ENCODE measurements at places on chromosomes 2 and 18.

- DNase-seq = no peak
Measured at GRCh38 chr18:78803104-78803503, 176.5 kb upstream of the SALL3 start.

DNA sequence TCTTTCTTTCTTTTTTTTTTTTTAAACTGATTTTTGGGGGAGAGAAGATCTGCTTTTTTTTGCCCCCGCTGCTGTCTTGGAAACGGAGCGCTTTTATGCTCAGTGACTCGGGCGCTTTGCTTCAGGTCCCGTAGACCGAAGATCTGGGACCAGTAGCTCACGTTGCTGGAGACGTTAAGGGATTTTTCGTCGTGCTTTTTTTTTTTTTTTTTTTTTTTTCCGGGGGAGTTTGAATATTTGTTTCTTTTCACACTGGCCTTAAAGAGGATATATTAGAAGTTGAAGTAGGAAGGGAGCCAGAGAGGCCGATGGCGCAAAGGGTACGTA lies 587 bp downstream of the MEIS1 start:
- DNase-seq = no peak

DNA sequence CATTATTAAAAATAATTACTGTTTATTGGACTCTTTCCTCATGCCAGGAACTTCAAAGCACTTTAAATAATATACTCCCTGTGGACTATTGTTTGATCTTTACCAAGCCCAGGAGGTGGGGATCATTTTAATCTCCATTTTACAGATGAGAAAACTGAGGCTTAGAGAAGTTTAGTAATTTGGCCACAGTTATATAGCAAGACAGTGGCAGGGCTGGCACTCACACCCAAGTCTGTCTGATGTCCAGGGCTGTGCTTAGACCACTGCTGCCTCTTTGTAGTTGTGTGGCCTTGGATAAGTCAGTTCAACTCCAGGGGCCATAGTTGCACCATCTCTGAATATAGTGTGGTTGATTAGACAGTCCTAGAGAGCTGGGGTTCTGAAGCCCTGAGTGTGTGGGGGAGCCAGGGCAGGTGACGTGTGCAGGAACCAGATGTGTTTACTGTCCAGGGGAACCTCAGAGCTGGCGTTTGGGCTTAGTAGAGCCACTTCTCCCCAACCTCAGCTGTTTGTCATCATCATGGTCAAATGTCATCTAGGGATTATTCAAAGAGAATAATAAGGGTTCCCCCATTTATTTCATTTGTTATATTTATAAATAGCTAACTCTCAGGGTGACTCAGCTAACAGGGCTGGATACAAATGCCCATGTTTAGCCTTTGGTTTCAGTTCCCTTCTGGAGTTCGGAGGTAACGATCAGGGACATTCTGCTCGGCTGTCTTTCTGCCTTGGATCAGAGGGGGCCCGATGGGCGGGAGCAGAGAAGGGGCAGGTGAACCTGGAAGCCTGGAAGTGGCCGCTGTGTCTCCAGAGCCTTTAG lies 68.0 kb downstream of the BOLA3 start:
- DNase-seq = no peak

DNA sequence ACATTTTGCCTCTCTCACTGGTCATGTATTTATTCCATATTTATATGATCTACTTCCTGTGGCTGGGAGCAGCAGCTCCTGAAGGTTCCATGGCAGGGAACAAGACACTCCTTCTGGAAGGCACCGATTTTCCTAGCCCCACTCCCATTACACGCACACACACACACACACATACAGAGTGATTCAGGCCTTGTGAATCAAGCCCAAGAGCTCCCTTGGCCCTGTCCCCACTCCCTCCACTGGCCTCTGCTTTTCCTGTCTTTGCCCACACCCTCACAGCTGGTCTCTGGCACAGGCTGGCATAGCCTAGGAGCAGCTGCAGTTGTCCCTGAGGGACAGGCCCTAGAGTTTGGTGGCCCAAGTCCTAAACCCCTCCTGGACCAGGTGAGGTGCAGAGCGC lies 201.7 kb downstream of the NAPG start:
- no peak for DNase-seq

- DNase-seq = no peak
Measured at GRCh38 chr2:22901471-22902179, 483.4 kb upstream of the KLHL29 start.

GRCh38 chr2:132559921-132560320 lies 110.1 kb downstream of the LYPD1 start:
- no peak for DNase-seq

DNA sequence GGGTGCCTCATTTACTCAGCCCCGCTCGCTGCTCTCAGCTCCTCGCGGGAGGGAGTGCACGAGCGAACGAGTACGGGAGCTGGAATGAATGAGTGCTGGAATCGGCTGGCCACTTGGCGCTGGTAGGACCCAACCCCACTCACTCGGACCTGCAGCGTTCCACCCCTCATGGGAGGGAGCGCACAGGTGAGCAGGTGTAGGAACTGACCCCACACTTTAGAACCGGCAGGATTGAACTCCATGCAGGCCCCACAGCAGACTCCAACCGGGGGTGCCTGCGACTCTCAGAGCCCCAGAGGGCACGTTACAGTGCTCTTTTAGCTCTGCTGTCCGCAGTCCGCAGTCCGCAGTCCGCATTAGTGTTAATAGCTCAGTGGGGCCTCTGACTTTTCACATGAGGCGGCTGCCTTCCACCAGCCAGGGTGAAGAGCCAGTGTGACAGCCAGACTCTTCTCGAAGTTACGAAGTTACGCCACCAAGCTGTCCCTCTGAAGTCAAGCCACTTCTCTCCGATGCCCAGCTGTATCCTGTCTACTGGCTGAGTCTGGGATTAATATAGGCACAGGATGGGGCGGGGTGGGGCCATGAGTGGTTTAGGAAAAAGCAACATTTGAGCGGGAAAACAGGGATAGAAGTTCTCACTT lies 102.7 kb upstream of the ARHGAP15 start:
- no peak for DNase-seq

- no peak for DNase-seq
Measured at GRCh38 chr2:237864444-237864931, 5.1 kb downstream of the RAMP1 start.

DNA sequence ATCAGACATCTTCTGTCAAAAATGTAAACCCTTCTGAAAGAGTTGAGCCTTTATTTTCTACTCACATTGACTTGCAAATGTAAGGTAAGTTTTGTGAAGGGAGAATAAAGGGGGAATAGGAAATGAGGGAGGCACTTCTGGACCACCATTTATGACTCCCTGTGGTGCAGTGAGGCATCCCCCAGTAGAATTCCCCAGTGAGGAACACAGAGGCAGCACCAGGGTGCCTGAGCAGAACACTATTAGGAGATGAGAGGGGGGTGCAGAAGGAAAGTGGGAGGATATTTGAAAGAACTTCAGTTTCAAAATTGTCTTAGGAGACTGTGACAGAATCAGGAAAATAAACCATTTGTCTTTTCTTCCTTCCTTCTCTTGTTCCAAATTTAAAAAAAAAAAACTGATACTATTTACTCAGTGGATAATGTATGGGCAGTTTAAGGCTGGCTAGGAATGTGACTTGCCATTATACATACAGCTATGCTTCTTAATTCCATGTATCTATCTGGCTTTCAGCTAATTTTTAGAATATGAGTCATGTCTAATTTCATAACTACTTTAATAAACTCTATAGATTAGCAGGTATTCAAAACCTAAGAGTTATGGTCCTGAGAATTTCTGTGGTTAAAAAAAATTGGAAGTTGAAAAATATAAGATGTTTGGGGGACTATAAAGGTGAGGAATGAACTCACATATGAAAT lies 478.1 kb upstream of the CHAC2 start:
- DNase-seq = no peak

GRCh38 chr2:69300650-69301049 lies 86.4 kb downstream of the GFPT1 start:
- DNase-seq = no peak

- DNase-seq = no peak
Measured at GRCh38 chr2:232276084-232276732, 102.3 kb upstream of the ALPP start.

DNA sequence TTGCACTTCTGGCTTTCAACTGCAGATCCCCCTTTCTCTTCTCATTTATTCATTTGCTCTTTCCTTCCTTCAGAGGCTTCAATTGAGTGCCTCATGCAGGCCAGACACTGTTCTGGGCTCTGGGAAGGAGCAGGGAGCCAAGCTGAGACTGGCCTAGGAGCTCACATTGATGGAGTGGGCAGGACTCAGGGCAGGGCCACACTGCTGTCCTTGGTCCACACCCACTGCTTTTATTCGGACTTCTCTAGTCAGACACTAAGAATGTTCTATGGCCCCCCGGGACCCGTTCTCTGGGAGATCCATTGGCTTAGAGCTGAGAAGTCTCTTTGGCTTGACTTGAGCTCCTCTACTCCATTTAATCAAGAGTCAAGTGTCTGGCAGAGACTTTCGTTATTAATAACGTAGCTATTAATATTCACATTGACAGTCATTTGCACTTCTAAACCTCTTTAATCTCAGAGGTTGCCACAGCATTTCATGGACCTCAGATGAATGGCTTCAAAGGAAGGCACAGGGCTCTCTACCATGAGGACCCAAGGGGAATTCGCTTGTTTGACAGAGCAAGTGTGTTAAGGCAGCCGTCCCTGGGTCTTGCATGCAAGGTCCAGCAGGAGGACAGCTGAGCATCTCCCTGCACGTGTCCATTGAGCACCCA lies 20.1 kb downstream of the SH3RF3 start:
- DNase-seq = no peak

GRCh38 chr2:171334946-171335345 lies 98.8 kb downstream of the METTL8 start:
- no peak for DNase-seq

DNA sequence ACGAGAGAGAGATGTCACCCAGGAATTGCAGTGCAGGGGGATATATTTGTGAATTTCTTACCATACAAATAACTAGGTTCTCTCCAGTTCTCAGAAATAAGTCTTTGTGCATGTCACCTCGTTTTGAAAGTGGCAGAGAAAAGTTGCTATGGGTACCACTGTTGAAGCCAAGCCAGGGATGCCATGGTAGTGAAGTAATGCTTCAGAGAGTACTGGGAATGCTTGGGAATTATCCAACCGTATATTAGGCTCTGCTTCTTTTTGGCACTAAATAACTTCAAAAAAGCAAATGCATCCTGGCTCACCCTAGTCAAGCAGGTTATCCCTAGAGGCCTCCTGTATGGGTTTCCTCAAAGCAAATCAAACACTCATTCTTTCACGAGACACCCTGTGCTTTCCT lies 50.7 kb upstream of the DDX18 start:
- no peak for DNase-seq

DNA sequence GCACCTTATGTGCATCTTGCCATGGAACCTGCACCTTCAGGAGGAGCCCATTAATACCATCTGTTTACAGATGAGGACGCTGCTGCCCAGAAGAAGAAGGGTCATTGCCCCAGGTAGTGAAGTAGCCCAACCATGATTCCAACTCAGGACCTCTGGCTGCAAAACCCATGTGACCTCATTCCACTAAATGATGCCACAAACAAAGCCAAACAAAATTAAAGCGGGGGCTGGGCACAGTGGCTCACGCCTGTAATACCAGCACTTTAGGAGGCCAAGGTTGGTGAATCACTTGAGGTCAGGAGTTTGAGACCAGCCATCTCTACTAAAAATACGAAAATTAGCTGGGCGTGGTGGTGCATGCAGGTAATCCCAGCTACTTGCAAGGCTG lies 202.1 kb downstream of the EIPR1 start:
- no peak for DNase-seq

DNA sequence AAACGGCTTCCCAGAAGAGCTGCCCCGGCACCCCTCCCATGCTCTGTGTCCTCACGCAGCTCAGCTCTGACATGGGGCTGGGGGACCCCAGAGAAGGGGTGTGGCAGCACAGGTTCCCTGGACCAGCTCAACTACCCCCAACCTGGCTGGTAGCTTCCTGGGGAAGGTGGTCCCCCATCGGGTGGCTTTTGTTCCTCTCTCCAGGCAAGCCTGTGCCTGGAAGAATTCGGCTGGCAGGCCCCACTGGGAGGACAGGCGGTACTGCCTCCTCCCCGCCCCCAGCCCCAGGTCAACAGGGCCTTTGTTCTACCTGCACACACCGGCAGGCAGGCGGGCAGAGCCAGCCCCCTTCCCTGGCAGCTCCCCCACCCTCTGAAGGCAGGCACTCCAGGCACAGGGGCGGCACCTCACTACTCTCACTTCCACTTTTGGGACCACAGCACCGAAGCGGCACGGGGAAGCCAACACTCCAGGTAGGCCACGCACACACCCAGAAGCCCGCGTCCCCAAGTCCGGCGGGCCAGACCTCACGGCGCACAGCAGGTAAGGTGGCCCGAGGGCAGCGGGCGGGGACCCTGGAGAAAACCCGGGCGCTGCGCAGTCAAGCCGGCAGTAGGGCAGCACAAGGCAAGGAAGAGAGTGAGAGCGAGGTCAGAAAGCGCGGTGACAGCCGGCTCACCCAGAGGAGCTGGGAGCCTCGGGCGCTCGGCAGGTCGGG lies 1.3 kb downstream of the HS6ST1 start:
- no peak for DNase-seq

Data from stimulated activated CD4-positive, alpha-beta T cell treated with anti-CD3 and anti-CD28 coated beads, Interleukin-1b, Interleukin-23, amount 100 ng/mL, for 1 hour (primary cell).